ENCODE measurements at places on chromosomes 13 and 19.

- DNase-seq, result no peak
Observed at GRCh38 chr19:35264268-35265125, 4.3 kb upstream of the USF2 start.

- no peak for DNase-seq
Observed at GRCh38 chr13:108056278-108056677, 159.1 kb downstream of the LIG4 start.

DNA sequence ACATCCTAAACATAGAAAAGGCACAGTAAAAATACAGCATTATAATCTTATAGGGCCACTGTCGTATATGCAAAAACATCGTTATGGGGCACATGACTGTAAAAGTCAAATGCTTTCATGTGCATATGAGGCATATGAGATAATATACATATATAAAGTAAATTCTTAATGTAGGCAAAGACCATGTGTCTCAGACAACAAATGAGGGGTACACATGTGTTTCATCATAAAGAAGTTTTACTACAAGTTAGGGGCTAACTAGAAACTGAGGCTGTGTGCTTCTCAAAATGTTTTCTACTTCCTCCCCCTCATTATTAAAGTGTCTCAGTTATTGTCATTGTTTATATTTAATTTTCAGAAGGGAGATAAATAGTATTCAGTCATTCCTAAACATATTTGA is 309.6 kb downstream of the SHISA2 start:
- DNase-seq, result no peak

DNA sequence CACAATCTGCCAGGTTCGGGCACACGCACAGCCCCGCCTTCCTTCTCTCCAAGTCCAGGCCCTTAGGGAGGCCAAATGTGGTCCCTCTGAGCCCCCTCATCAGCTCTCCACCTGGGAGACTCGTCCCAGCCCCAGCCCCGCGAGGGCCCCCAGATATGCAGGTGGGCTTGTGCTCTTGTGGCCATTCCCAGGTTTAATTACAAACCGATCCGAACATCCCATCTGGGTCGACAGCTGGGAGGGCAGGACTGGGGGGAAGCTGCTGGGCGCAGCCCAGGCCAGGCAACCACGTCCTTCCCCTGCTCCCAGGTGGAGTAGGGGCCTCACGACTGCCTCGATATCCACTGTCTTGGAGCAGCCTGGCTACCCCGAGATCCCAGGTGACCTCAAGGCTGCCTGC is 7.5 kb upstream of the C2CD4C start:
- no peak for DNase-seq

GRCh38 chr13:30832845-30833332 is 73.2 kb upstream of the MEDAG start:
- DNase-seq, result no peak

DNA sequence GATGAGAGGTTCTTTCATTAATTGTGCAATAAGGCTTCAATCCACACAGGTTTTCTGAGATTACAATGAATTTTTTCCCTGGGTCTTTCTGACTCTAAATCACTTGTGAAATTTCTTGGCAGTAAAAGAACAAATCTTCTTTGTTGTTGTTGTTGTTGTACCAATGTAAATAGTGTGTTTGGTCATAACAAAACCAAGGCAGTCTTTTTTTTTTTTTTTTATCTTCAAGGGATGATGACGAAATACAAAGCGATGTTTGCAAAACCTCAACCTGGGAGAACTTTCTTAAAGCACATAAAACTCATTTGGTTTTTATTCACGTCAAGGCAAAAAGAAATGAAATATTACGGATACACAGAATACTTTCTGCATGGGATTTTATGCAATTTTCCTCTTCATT is 462.0 kb downstream of the LIG4 start:
- DNase-seq, result no peak

GRCh38 chr19:44050740-44051649 is 841 bp upstream of the ZNF223 start:
- DNase-seq, result no peak

- DNase-seq, result no peak
Observed at GRCh38 chr13:43936647-43937046, 56.9 kb downstream of the LACC1 start.

DNA sequence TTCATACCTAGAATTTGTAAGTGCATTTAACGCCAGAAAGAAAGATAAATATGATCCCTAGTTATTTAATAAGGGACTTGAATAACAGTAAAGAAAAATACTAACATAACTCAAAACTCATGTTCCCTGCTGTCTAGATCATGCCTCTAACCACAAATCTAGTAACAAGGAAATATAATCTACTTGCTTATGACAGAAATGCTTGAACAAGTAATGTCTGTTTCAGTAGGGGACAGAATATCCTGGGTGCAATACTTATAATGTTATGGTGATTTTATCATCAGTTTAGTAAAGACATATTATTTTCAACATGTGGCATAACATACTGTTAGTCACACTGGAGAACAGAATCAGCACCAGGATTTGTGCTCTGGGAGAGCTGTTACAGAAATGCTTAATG is 861.9 kb upstream of the SLITRK1 start:
- DNase-seq, result no peak

- DNase-seq, result no peak
Observed at GRCh38 chr19:46788968-46789338, 559 bp upstream of the SLC1A5 start.

DNA sequence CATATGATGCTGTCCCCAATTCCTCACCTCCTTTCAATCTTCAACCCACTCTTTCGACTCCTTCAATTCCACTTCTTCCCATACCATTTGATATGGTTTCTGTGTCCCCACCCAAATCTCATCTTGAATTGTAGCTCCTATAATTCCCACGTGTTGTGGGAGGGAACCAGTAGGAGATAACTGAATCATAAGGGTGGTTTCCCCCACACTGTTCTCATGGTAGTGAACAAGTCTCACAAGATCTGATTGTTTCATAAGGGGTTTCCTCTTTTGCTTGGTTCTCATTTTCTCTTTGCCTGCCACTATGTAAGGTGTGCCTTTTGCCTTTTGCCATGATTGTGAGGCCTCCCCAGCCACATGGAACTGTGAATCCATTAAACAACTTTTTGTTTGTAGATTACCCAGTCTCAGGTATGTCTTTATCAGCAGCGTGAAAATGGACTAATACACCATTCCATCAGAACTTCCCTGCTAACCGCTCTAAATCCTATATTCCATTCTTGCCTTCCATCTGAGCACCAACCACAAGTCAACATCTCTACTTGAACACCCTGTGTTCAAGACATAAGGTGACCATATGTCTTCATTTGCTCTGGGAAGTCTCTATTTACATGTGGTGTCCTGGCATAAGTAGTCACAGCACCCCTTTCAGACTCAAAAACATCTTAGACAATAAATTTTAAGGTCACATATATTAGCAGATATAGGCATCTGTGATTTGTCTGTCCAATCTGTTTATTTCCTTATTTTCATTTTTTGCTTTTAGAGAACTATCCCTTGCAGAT is 122.9 kb downstream of the TSHZ3 start:
- no peak for DNase-seq

DNA sequence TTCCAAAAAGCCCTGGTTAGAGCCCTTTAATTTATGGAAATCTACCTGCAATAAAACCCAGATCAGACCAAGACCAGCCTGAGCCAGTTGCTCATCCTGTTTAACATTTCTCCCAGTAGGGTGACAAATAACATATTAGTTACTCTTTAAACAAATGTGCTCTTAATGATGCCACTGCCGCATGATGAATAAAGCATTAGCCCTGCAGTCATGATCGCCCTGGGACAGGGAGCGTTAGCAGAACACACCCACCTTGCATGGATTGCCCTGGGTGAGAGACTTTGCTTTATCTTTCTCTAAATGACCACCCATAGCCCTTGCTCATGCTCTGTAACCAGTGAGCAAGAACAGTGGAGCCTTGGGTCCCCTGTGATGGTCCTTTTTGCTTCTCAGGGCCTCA is 362.4 kb downstream of the ENOX1 start:
- no peak for DNase-seq

- DNase-seq, result no peak
Observed at GRCh38 chr19:39103151-39103550, 19.0 kb downstream of the ACP7 start.

DNA sequence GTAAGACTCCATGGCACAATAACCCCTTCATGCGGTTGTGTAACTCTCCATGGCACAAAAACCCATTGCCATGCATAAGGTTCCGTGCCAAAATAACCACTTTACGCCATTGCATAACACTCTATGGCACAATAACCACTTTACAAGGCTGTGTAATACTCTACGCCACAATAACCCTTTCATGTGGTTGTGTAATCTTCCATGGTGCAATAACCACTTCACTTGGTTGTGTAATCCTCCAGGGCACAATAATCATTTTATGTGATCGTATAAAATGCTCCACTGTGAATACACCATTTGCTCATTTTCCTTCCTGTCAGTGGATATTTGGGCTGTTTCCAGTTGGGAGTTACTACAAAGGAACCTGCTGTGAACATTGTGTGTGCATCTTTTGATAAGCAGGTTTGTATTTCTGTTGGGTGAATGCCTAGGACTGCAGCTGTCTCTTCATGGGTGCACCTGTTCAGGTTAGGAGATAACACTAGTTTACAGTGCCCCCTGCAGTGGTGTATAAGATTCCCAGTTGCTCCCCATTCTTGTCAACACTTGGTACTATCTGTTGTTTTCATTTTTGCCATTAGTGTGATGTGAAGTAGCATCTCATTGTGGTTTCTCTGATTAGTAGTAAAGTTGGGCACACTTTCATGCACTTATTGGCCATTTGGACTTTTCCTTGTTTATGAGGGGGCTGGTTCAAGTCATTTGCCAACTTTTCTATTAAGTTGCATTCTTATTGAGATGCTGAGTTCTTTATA is 21.1 kb upstream of the ZSCAN18 start:
- DNase-seq, result no peak

DNA sequence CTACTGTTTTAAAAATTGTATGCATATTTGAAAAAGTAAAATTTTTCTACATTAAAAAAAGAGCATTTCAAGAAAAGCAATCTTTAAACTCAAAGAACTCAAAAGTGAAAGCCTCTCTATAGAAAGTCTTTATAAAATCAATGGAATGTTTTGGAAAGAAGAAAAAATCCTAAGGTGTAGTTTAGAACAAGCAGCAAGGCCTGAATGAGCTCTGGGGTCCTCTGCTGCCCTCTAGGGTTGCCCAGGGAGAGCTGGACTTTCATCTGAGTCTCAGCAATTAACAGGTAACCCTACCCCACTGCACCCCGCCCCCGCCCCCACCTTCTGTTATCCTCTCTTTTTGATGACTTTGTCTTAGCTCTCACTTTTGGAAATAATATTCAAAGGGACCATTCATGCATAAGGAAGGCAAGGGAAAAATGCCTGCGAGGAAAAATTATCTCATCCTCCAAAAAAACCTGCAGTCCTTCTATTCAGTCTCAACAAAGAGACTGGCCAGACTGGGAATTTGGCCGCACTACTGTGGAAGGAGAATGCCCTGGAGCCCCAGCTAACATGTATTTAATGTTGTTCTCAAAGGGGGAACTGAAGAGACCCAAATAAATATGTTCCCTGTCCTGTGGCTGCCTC is 24.1 kb downstream of the SLC25A30 start:
- DNase-seq, result no peak

DNA sequence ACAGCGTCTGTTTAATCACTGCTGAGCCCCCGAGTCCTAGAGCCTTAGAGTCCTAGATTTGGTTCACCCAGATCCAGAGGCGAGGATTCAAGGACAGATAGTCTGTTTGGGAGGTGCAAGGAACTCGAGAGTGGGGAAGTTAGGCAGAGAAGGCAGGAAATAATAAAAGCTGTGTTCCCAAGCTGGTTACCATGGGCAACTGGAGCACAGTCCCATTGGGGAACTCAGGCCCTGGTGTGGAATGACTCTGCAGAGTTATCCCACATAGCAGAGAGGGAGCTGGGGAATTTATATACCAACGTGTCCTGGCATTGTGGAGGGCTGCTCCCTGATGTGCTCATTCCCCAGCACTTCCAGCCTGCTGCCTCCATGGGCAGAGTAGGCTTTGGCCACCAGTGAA is 9.7 kb downstream of the IGSF23 start:
- no peak for DNase-seq

- DNase-seq, result no peak
Observed at GRCh38 chr13:22482496-22483000, 698.2 kb upstream of the SGCG start.

- DNase-seq, result no peak
Observed at GRCh38 chr13:83221813-83222241, 660.4 kb downstream of the SLITRK1 start.

- no peak for DNase-seq
Observed at GRCh38 chr19:28972058-28972852, 240.7 kb downstream of the UQCRFS1 start.

DNA sequence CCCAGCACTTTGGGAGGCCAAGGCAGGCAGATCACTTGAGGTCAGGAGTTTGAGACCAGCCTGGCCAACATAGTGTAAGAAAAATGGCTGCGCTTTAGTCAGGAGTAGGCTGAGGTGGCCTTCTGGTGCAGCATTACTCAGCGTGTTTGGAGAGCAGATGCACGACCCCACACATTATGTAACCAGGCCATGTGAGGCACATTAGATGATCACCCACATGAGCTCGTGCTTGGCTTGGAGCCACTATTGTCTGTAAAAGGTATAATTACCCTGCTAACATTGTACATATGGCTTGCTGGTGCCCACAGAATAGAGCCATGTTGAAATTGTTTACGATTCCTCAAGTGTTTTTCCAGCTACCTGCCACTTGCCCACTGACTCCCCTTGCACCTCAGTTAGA is 24.0 kb upstream of the SCEL start:
- no peak for DNase-seq

- peak; percentile 50 for DNase-seq
Observed at GRCh38 chr19:35509861-35510625, 3.4 kb downstream of the DMKN start.

GRCh38 chr13:114077099-114077932 is 55.1 kb downstream of the RASA3 start:
- DNase-seq, result no peak

- DNase-seq, result no peak
Observed at GRCh38 chr19:55452749-55453346, 8.6 kb downstream of the ISOC2 start.

GRCh38 chr13:60482012-60482411 is 85.0 kb downstream of the TDRD3 start:
- DNase-seq, result no peak
